ENCODE measurements at places on chromosomes 11 and 22. TPM values are rescaled to one million over a fixed set of nuclear protein-coding genes. Genes with fewer than 3 reads are reported as not detected.

MMP13 gene
- not detected for total RNA-seq

CNTN5 gene
- not detected for total RNA-seq

UFD1 gene
- 21.8 TPM for total RNA-seq

CYTH4 gene
- total RNA-seq = not detected

SEPTIN5 gene
- total RNA-seq = 23.6 TPM

IGLL5 gene
- total RNA-seq = not detected

MOV10L1 gene
- 2.9 TPM for total RNA-seq

IGSF9B gene
- 1.6 TPM for total RNA-seq

FGF3 gene
- not detected for total RNA-seq

UPK2 gene
- not detected for total RNA-seq

SMCO4 gene
- 26.5 TPM for total RNA-seq

VWCE gene
- 2.2 TPM for total RNA-seq

ANO3 gene
- 0.58 TPM for total RNA-seq

CHRM1 gene
- not detected for total RNA-seq

TRIM64C gene
- total RNA-seq = not detected

LRP5 gene
- total RNA-seq = 18.0 TPM

GP1BB gene
- 8.9 TPM for total RNA-seq

MRPL11 gene
- 44.0 TPM for total RNA-seq

TNNI2 gene
- total RNA-seq = 0.94 TPM
